ENCODE measurements at places on chromosomes 3 and 15.

DNA sequence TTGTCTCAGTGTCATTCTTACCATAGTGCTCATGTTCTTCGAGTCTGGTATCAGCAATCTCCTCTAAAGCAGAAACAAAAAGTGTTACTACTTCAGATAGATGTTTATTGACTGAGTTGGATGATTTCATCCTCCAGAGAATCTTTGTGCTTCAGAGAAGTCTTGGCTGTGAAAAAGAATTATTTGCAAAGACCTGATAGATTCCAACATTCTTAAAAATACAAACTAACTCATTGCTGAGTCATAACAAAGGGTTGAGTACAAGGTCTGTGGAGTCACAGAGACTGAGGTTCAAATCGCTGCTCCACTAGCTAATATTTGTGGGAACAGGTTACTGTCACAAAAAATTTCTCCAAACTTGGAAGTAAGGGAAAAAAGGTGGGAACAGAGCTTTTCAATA is 9.0 kb upstream of the STRIT1 start:
- no peak for DNase-seq

- no peak for DNase-seq
Observed at GRCh38 chr3:57155310-57155643, 9.9 kb downstream of the IL17RD start.

DNA sequence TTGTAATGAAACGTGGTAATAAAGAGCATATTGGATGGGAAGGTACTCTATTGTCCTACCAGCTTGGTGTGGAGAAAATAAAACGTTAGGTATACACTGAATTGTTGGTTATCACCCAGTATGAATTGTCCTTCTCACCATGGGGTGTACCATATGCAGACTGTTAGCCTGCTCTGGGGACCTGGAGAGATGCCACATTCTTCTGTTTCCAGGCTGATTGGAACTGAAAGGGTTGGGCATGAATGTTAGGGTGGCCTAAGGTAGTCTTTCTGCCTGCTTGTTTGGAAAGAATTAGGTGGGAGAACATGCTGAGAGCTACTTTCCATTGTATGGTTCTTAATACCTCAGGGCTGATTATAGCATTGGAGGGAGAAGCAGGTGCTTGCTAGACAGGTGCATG is 340.6 kb downstream of the PTPRG start:
- DNase-seq, result no peak

- DNase-seq, result peak; percentile 60
Observed at GRCh38 chr3:51974963-51975851, at the start of gene ABHD14A. Gene ABHD14A (plus strand): TSS chr3:51975064. CDS start chr3:51975136, 72 bp downstream.

GRCh38 chr3:189883113-189883753 is 237.5 kb downstream of the P3H2 start:
- no peak for DNase-seq

Data from T-helper 17 cell (primary cell).